Body of pancreas (tissue), 4 donors: ENCODE measurements at places on chromosomes 6 and 20.

DNA sequence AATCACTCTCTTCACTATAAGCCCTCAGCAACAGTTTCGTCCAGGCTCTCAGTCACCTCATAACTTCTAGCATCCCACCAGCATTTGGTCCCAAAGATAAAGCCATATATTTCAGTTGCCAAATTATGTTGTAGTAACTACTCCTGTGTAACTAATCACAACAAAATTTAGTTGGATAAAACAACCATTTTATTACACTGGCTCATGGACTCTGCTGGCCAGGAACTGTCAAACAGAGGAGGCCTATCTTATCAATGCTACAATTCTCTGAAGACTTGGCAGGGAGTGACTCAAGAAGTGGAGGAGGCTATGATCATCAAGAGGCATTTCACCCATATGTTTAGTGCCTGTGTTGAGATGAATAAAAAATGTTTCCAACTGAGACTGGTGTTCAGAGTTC, 1082.3 kb upstream of the GJE1 start:
- H3K27me3 ChIP-seq = no peaks in the 10 kb centered on the region
- H3K4me3 ChIP-seq = no peak overlapping the region
- H3K36me3 ChIP-seq = no peaks in the 10 kb centered on the region
- H3K4me1 ChIP-seq = no peaks in the 10 kb centered on the region
- H3K27ac ChIP-seq = no peak overlapping the region

- H3K36me3 ChIP-seq = no peaks in the 10 kb centered on the region
- H3K27me3 ChIP-seq = no peaks in the 10 kb centered on the region
- no peaks in the 10 kb centered on the region for H3K4me1 ChIP-seq
- no peak overlapping the region for H3K4me3 ChIP-seq
- H3K27ac ChIP-seq = no peak overlapping the region
These were observed 257.0 kb downstream of the GRIK2 start for GRCh38 chr6:101650402-101651100.

- H3K27ac ChIP-seq = no peak overlapping the region
- no peak overlapping the region for H3K4me3 ChIP-seq
- no peak for DNase-seq
- H3K36me3 ChIP-seq = no peaks in the 10 kb centered on the region
These were observed 11.3 kb downstream of the SERPINB9 start for GRCh38 chr6:2891768-2892170.

DNA sequence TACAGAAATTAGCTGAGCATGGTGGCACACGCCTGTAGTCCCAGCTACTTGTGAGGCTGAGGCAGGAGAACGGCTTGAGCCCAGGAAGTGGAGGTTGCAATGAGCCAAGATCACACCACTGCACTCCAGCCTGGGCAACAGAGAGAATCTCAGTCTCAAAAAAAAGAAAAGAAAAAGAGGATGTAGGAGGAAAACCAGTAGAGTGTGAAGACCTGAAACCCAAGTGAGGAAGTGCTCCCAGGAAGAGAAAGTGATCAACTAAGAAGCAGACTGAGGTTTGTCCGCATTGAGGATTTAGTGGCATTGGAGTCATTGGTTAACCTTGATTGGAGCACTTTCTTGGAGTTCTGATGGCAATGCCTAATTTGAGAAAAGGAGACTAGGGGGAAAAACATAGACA, 20.6 kb upstream of the TASP1 start:
- no peaks in the 10 kb centered on the region for H3K36me3 ChIP-seq
- no peak overlapping the region for H3K27ac ChIP-seq
- no peaks in the 10 kb centered on the region for H3K4me1 ChIP-seq
- no peak overlapping the region for H3K4me3 ChIP-seq
- no peaks in the 10 kb centered on the region for H3K27me3 ChIP-seq
